ENCODE measurements at places on chromosomes 7 and 10.

GRCh38 chr7:9192969-9193368 lies 759.6 kb downstream of the NXPH1 start:
- DNase-seq: no peak

DNA sequence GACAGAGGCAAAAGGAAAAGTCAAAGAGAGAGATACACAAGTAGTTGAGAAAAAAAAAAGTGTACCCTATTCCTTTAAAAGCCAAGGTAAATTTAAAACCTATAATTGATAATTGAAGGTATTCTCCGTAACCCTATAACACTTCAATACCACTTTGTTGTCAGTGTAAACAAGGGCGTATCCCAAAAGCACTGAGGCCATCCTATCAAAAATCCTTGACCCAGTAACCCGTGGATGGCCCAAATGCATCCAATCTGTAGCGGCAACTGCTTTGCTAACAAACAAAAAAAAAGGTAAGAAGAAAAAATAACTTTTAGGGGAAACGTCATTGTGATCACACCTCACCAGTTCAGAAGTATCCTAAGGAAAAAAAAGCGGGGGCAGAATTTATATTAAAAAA lies 5.1 kb upstream of the NAPEPLD start:
- DNase-seq: no peak

GRCh38 chr7:101519324-101520023 lies 109.6 kb downstream of the MYL10 start:
- no peak for DNase-seq

DNA sequence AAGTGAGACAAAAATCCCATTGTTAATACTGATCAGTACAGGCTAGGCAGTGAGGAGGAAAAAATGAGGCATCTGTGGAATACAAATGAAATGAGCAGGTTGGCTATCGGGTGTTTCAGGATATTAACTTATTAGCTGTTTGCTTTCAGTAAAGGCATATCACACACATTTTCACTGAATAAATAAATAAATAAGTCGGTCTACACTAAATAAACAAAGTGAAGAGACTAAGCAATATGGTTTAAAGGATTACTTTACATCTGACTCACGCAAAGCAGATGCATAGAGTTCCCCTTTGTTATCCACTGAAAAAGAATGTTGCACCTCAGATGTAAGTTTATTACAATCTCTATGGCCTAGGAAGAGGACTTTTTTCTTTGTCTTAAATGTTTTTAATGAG lies 6.3 kb upstream of the SEMA3A start:
- DNase-seq: no peak

GRCh38 chr7:139360210-139360947 lies 685 bp downstream of the LUC7L2 start:
- DNase-seq: peak; percentile 97

DNA sequence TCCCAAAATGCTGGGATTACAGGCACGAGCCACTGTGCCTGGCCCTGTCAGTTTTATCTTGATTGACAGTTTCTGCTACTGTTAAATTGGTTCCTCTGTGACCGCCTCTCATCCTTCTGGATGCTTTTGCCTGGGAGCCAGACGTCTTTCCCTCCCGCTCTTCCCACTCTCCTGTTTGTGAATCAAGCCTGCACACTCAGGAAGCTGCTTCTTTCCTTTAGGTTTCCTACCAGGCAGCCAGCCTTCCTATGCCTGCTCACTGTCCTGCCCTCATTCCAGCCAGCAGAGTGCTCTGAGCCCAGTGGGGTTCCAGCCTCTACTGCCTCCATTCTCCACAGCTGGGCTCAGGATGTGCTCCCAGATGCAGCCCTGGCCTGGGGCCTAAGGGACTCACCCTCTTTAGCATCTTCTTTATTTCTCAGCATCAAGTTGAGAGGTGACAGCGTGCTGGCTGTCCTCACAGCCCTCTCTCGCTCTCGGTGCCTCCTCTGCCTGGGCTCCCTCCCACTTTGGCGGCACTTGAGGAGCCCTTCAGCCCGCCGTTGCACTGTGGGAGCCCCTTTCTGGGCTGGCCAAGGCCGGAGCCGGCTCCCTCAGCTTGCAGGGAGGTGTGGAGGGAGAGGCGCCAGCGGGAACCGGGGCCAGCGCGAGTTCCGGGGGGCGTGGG lies 5.1 kb downstream of the SH2D4B start:
- DNase-seq: no peak

GRCh38 chr10:44198096-44198779 lies 186.7 kb downstream of the CXCL12 start:
- DNase-seq: no peak

DNA sequence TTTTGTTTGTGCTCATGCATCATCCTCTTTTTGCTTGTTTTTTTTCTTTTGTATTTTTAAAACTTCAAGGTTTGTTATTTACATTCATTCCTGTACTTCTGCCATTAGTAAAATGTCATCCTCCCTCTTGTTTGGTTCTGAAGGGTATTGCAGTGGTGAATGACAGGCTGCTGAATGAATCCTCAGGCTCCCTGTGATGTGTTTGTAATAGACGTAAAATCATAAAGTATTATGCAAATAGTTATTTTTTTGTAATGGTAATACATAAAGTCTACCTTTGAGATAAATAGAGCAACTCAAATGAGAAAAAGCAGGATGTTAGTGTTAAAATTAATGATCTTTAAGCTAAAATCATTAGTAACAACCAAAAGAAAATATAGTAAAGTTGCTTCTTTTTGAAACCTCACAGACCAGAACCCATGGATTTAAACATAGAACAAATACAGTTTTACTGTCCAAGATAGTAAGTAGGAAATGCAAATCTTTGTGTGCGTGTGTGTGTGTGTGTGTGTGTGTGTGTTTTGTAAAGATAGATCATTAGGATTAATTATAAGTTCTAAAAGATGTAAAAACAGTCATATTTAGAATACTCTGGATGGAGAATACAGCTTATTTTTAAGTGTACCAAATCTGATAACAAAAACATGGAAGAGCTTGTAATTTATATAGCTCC lies 4.5 kb downstream of the GLCCI1 start:
- no peak for DNase-seq

GRCh38 chr10:75762431-75762802 lies 331.0 kb downstream of the LRMDA start:
- DNase-seq: no peak

- peak; percentile 12 for DNase-seq
Observed at GRCh38 chr7:128831178-128831993, 1.2 kb downstream of the FLNC start.

- no peak for DNase-seq
Observed at GRCh38 chr10:29473087-29473356, 161.7 kb downstream of the SVIL start.

GRCh38 chr10:60123172-60123571 lies 216.8 kb upstream of the CCDC6 start:
- DNase-seq: no peak

- peak; percentile 29 for DNase-seq
Observed at GRCh38 chr10:28367929-28368484, 65.1 kb upstream of the MPP7 start.

DNA sequence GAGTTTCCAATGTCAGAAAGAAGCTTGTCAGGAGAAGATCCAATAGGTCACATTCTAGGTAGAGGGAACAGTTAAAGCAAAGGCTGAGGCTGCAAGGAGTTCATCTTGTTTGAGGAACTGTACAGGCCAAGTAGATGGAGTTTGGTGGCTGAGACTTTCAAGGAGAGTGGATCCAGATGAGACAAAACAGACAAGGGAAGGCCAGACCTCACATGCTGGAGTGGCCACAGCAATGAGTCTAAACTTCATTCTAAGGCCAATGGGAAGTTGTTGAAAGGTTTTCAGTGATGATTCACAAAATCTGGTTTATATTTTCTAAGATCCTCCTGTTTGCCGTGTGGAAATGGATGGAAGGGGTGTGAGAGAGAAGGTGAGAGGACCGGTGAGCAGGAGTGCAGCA lies 40.0 kb downstream of the EPDR1 start:
- no peak for DNase-seq

- no peak for DNase-seq
Observed at GRCh38 chr7:32519763-32520162, 24.5 kb downstream of the AVL9 start.

DNA sequence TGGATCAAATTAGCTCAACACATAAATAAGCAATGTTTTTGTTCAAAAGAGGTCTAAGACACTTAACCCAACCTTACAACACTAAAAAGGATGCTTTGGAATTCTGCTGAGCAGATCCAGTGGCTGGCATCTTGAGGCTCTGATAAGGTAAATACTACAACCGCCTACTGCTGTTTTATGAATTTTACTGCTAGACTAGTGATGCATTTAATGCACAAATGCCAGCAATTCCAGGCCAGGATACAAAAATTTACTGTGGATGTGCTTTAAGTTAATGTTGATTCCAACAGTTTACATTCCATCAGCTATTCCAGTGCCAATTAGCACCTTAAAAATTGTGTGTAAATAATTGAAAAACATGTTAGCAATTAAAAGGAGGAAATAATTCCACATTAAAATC lies 261.3 kb downstream of the PARD3 start:
- no peak for DNase-seq

DNA sequence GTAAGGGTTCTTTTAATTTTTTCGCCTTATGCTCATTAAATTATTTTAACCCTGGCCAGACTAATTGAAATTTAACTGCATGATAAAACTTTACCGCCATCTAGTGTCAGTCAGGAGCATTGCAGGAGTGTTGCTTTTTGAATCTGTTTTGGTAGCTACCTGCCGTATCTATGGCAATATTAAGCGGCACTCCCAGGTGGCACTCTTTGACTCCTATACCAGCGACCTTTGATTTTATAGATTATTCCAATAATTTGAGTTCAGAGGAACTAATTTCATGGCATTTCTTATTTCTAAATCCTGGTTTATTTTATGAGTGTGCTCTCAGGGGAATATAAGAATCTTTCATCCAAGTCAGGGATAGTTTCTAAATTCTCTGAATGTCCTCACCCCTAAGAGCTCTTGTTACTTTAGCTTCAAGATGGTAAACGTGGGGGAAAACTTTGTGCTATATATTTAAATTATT lies 198.9 kb downstream of the REEP3 start:
- DNase-seq: peak; percentile 44

DNA sequence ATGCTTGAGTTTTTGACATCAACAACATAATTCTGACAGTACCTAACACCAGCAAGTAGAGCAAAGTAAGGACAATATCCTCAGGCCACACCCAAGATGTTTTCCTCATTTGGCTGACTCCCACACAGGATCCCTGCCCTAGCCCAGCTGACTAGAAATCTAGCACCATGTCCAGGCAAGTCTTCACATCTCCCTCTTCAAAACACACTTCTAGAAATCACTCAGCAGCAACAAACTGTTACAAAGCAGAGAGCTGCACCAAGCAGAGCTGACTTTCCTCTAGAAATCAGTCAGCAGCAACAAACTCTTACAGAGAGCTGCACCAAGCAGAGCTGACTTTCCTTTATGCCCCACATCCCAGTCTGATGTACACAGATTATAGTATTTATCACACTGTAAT lies 7.7 kb downstream of the TMEM168 start:
- no peak for DNase-seq

DNA sequence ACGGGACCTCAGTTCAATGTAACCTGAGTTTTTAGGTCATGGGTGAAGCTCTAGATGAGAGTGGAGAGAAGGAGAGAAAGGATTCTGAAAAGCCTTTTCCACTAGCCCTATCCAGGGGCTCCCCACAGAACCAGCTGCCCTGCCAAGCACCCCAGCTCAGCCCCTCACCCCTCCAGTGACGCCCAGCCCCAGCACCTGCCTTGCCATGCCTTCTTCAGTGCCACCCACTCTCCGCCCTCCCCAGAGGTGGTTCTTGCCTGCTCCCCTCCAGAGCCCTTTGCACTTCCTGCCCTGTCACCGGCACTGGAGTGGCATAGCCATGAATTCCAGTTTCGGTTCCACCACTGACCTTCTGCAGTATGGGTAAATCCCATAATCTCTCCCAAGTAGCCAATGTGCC lies 70.1 kb downstream of the PCGF5 start:
- no peak for DNase-seq

GRCh38 chr10:28047061-28047460 lies 48.2 kb upstream of the ODAD2 start:
- DNase-seq: no peak

DNA sequence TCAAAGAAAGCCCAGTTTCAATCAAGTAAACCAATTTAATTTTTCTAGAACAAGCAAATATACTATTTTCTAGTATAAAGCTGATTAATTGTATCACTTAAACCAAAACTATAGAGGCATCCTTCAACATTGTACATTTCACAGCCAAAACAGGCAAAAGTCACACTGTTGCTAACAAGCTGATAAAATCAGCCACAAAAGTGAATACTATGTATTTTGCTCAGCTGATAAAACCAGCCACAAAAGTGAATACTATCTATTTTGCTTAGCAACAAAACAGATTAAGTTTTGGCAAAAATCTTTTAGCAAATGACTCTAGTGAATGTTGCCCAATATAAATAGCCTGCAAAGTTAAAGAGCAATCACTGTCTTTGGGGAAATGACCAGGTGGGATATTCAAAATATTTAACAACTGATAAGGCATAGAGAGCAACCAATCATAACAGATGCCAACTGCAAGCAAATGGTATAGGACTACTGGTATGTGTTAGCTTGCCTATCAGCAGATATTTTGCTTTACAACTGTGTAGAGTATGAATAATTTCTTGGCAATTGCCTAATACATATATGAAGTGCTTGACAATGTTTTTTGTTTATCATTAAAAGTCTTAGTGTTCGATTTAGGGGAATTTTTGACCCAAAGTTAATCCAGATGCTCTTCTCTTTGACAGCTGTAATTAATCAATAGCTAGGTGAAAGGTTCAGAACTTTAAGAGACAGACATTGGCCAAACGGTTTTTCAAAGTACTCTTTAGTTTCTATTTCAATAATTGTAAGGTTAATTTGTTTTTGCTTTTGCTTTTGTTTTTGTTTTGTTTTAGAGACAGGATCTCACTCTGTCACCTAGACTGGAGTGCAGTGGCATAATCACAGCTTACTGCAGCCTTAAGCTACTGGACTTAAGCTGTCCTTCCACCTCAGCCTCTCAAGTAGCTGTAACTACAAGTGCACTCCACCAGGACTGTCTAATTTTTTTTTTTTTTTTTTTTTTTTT lies 44.4 kb upstream of the SP4 start:
- DNase-seq: no peak

GRCh38 chr7:132603220-132603833 lies 27.1 kb upstream of the PLXNA4 start:
- DNase-seq: no peak

GRCh38 chr10:75265856-75266255 lies 30.1 kb upstream of the COMTD1 start:
- DNase-seq: no peak

DNA sequence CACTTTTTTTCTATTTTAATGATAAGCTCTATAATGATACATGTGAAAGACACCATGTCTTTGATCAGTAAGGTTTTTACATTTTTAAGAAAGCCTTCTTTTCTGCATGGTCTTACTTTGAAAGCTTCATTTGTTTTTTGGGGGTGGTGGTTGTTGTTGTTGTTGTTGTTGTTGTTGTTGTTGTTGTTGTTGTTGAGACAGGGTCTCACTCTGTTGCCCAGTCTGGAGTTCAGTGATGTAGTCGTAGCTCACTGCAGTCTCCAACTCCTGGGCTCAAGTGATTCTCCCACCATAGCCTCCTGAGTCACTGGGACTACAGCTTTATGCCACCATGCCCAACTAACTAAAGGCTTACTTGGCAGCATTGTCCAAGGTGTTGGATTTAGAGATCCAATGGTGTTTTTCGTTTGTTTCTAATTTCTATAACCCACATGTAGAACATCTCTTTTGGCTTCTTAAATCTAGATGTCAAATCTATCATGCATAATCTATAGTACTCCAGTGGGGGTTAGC lies 45.4 kb downstream of the TRIM24 start:
- no peak for DNase-seq

Measured in stimulated activated CD4-positive, alpha-beta T cell treated with anti-CD3 and anti-CD28 coated beads, Interleukin-2, amount 100 ng/mL, for 48 hours (primary cell).